ENCODE measurements at places on chromosomes 2 and 18.

- no peak for DNase-seq
Measured at GRCh38 chr2:228615496-228615895, 434.0 kb upstream of the SPHKAP start.

- no peak for DNase-seq
Measured at GRCh38 chr2:10732924-10733565, 11.6 kb downstream of the ATP6V1C2 start.

GRCh38 chr2:86633155-86633651, 9.5 kb upstream of the RNF103 start:
- no peak for DNase-seq

DNA sequence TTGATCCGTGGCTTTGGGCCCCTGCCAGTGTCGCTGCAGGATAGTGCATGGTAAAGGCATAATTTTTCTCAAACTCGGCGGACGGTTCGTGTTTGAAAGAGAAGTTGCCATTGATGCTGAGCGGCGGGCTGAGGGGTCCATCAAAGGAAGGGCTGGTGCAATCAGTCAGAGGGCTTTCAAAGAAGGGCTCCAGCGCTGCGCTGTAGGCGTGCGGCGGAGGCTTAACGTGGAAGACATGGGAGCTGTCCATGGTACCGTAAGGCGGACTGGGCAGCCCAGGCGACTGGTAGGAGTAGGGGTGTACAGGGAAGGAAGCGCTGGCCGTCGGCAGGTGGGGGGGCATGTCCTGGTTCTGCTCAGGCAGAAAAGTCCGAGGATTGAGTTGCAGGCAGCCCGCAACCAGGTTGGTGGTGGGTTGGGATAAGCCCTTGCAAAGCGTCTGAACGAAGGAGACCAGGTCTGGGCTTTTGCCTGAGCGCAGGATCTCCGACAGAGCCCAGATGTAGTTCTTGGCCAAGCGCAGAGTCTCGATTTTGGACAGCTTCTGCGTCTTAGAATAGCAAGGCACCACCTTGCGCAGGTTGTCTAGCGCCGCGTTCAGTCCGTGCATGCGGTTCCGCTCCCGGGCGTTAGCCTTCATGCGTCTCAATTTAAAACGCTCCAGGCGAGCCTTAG, 2.3 kb downstream of the NEUROD1 start:
- DNase-seq, result peak; percentile 89

- DNase-seq, result no peak
Measured at GRCh38 chr2:196278491-196278911, 107.1 kb upstream of the STK17B start.

DNA sequence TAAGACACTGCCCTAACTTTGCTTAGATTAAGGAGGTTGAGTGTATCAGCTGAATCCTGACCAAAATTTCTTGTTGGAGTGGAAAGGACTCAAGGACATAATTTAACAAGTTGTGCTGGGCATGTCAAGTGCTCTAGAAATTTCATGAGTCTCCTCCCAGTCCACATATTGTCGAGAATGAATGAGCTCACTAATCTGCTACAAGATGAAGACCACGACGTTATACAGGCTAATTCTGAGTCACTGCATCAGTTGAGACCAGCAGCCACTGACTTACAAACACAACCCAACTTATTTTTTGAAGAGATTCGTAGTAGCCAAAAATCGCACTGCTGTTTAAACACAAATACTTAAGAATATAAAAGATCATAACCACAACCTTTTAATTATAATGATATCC, 28.7 kb upstream of the SLC8A1 start:
- DNase-seq, result no peak

DNA sequence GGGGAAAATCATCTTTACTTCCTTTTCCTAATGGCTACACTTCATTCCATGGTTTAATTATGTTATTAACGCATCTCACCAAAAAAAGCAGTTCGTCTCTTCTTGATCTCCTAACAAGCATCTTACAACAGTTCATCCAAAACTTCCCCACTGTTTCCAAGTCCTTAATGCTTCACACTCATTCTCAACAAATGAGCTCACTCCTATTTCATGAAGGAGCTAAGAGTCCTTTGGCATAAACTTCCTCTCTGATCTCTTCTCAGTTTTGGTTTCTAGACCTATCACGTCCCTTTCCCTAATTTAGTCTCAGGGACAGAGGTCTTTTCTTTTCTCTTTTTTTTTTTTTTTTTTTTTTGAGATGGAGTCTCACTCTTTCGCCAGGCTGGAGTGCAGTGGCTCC, 205.9 kb upstream of the SLC39A10 start:
- no peak for DNase-seq

DNA sequence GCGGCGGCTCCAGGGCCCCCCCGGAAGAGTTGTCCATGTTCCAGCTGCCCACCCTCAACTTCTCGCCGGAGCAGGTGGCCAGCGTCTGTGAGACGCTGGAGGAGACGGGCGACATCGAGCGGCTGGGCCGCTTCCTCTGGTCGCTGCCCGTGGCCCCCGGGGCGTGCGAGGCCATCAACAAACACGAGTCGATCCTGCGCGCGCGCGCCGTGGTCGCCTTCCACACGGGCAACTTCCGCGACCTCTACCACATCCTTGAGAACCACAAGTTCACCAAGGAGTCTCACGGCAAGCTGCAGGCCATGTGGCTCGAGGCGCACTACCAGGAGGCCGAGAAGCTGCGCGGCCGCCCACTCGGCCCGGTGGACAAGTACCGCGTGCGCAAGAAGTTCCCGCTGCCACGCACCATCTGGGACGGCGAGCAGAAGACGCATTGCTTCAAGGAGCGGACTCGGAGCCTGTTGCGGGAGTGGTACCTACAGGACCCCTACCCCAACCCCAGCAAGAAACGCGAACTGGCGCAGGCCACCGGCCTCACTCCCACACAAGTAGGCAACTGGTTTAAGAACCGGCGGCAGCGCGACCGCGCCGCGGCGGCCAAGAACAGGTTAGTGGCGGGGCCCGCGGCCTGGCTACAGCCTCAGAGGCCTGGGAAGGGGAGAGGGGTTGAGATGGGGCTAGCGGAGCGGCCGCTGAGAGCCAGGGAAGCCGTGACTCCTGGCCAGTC, 965 bp downstream of the SIX3 start:
- DNase-seq, result peak; percentile 80

DNA sequence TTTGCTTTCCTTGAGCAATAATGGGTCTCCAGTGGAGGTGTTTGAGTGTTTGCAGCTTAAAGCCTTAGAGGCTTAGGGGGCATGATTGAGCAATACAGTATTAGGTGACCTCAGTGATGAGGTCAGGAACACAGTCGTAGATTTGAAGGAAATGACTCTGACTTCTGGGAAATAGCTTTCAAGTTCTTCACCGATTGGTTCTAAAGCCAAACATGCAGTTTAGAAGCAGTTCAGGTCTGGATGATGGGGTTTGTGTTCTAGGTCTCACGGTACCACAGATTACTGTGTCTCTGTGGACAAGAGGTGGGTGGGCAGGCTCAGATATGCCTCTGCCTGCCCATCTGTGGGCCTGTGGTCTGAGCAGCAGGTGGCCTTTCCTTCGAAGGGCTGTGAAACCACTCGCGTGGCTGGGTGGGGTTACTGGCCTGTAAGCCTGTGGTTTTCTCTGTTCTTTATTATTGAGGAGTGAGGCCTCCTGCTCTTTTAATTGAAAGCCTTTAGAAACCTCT, 7.8 kb downstream of the MTHFD2 start:
- no peak for DNase-seq

DNA sequence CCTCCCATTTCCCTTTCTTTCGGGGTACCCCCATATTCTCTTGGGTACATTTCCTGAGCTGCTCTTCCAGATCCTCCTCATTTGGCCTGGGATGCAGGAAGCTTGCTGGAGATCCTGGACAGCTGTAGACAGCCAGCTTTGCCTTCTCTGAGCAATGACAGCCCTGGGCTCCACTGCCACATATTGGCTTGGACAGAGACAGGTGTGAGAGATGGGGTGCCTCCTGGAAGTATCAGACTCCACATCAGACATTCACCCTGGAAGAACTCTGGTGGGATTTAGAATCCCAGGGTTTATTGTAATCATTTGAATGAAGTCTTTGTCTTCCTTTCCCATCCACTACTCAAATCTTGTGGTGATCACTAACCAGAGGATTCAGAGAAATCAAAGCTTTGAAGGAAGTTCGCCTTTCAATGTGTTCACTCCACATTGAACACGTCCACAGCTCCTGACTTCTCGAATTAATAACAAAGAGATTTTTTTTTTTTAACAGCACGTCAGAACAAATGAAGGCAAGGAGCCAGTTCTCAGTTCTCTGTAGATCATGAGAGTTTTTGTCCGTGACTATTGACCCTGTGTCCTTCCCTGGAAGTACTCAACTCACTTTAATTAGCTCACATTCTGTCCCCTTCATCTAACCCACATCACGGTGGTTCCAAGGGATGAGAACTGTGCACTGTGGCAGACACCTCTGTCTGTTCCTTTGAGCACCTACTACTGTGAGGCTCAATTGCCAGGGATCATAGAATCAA, 377.6 kb upstream of the TRIB2 start:
- no peak for DNase-seq

DNA sequence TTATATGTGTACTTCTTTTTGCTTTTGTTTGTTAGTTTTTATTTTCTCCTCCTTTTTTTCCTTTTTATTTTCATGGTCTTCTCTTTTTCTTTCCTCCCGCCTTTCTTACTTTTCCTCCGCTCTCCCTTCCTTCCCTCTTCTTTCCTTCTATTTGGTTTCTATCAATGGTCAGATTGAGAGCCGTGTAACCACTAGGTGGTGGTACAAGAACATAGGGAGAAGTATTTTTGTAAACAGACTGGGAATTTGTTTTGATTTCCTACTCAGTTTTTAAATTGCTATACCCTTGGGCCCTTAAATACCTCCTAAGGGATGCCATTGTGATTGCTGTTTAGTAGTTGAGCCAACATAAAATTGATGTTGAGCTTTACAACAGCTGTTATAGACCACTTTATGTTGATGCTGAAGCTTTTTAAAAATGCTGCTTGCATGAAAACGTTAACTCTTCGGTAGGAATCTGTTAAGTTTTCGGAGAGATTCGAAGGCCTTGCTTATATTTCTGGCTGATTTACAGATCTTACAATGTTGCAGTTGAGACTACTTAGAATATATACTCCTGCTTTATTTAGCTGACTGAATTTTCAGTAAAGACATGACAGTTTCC, 124.2 kb downstream of the UBE2E3 start:
- DNase-seq, result no peak

DNA sequence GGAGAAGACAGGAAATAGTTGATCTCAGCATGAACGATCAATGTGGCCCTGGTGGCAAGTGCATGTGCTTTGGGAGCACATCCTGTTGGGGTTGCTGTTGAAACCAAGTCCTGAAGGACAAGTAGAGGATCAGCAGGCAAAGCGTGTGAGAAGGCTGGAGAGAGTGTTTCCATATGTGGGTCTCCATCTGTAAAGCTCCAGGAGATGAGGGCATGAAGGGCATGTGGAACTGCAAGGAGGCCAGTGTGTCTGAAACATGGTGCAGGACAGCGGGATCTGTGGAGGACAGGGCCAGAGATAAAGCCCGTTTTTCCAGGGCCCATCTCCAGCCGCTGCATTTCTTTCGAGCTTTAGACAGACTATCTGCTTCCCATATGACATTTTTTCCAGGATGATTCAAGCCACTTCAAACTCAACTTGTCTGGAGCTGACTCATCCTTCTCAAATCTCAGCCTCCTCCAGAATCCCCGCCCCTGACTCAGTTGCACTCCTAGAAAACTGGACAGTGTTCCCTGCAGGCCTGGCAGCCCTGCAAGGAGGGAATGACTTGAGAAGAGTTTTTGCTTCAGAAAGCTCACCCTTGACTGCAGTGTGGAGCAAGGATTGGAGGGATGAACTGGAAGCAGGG, 226.1 kb downstream of the VAPA start:
- peak; percentile 68 for DNase-seq

- DNase-seq, result no peak
Measured at GRCh38 chr2:220240641-220241040, 613.2 kb downstream of the SLC4A3 start.

GRCh38 chr2:17232776-17233556, 285.3 kb downstream of the RAD51AP2 start:
- no peak for DNase-seq

DNA sequence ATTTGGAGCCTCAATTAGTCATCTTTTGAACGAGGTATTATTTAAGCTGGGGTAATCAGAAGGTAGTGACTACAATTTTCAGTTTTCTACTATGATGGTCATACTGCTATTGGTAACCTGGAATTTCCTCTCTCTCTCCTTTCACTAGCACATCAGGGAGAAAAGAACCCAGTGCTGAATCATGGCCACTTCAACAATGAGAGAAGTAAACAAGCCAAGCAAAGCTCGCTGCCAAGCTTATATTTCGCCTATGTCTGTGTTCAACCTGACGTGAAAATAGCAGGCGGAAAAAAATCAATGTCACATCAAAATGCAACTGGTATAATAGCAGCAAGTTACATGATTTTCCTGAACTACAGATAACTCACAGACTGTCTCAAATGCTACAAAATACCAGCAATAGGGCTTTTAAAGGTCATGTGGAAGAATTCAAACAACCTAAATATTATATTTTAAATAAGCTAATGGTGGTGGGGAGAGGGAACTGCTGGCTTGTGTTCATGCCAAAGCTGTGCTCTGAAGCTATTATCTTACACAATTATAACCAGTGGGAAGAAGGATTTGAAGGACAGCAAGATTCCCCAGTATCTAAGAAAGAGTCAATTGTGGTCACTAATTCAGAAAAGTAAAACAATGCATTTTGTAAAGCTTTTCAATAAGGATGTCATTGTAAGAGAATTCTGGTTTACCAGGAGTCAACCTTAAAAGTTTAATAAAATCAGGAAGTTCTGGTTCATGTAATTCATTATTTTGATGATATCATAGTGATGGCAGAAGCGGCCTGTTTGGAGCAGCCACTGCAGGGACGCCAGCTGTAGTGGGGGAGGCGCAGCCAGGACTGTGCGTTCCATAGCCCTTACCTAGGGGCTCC, 38.0 kb downstream of the RNF152 start:
- no peak for DNase-seq

DNA sequence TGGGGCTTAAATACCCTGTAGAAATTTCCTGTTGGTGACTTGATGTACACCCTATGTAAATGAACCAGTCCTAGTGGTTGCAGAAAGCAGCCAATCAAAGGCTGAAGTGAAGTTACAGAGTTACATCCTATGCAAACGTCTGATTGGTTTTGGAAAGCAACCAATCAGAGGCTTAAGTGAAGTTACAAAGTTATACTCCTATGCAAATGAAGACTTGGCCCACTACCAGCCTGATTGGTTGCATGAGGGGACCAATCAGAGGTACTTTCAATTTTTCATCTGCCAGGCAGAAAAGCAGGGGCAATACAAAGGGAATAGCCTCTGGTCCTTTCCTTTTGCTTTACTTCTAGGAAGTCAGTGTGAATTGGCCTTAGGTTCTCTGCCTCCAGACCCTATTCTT, 13.6 kb upstream of the ZNF397 start:
- no peak for DNase-seq

- no peak for DNase-seq
Measured at GRCh38 chr2:201854221-201854801, 48.0 kb downstream of the CDK15 start.

GRCh38 chr2:28602751-28603639, 107.1 kb downstream of the PLB1 start:
- DNase-seq, result peak; percentile 66

Measured in posterior vena cava (tissue), 2 donors.